ENCODE measurements at places on chromosomes 11 and 22.

DNA sequence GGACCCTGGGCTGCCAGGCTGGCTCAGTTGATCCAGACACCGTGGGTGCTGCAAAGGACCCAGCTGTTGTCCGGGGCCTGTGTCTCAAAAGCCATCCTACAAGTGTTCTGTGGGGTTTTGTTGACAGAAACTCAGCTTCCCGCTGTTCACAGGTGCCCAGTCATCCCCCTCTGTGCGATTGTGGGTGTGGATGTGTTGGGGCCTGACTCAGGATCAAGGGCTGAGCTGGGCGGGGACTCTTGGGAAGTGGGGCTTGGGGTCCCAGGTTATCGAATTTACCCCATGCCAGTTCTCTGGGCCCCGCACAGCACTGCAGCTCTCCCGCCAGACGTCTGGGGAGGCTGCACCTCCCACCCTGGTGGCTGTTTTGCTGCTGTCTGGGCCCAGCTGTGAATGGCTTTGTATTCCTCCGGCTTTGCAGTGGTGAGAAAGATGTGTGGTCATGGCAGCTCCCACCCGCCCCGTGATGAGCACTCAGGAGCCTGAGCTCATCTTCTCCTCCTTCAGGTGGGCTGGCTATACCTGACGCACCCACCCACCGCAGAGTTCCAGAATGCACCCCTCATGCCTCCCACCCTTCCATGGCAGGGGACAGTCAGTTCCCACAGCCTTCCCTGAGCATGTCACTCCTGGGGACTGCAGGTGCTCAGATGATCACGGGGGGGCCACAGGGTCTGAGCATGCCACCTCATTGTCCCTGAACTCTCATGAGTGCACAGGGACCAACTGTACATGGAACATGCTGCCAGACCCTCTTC is 3.6 kb upstream of the AP2A2 start:
- no peak for DNase-seq

DNA sequence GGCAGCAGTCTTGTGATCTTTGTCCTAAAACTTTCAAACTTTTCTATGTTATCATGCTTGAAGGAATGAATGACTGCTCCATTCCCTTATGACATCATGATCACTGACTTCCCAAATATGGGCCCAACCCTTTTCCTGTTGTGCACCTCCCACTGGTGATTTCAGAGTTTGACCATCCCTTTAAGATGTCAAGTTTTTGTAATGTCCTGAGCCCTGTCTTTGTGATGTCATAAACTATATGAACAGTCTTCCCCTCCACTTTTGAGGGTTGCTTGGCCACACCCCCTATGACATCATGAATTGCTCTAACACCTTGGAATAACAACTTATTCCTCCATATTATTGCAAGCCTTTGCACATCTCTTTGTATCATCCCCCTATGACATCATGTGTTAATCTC is 16.5 kb upstream of the NUCB2 start:
- no peak for DNase-seq

GRCh38 chr22:37196539-37197450 is 8.7 kb upstream of the C1QTNF6 start:
- DNase-seq, result no peak

DNA sequence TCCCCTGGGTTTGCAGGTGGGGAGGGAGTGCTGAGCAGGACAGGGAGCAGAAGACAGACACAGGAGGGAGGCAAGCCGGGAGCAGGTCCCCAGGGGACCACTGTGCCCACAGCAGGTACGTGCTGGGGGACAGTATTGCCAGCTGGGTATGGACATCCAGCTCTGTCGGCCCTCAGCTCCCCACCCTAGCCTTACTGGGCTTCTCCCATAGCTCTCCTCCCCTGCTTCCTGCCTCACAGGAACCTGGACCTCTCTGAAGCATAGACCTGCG is 9.8 kb downstream of the LRRC74B start:
- no peak for DNase-seq

DNA sequence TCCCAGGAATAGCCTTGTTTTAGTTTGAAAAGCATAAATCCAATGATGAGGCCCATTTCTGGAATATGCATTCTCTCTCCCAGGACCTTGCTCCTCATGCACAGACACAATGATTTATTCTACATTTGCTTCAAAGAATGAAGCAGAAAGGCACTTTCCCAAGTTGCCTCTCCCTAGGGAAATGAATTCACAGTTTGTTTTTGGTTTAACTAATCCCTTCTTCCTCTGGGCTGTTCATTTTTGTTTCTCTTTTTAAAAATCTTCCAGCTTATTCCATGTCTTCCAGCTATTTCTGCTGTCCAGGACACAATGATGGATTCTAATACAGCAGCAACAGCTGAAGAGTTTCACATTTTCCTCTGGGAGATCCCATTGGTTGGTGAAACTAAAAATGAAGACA is 1529.2 kb upstream of the TENM4 start:
- no peak for DNase-seq

- DNase-seq, result peak; percentile 7
These were observed 34.1 kb upstream of the CALCA start for GRCh38 chr11:15006139-15006759.

- peak; percentile 37 for DNase-seq
These were observed 936 bp downstream of the BRD1 start for GRCh38 chr22:49826603-49827270.
